ENCODE measurements at places on chromosomes 16 and 17. TPM values are rescaled to one million over a fixed set of nuclear protein-coding genes. Genes with fewer than 3 reads are reported as not detected.

The CCR7 gene
- 0.05 TPM for total RNA-seq

The TMEM235 gene
- 0.10 TPM for total RNA-seq

The SOST gene
- not detected for total RNA-seq

The SLC52A1 gene
- total RNA-seq = not detected

DNA sequence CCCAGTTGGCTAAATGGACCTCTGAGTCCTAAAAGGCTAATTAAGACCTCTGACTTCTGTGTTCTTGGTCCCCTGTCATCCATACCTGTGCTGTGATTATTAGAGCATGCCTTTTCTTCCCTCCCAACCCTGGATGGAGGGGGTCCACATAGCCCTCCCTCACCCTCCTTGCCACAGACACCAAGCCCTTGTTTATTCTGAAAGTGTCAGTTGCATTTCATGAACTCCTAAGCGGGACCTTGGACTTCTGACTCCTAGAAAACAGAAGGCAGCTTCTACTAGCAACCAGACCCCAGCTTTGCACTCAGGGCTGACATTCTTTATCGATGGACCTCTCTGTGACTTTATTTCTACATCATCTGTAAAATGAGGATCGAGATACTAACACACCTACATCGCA lies 33.4 kb upstream of the GOSR2 start:
- DNase-seq = no peak
- no peaks in the 10 kb centered on the region for H3K36me3 ChIP-seq
- H3K27me3 ChIP-seq = peaks cover 27% of the 10 kb centered on the region
- H3K4me1 ChIP-seq = no peaks in the 10 kb centered on the region

DNA sequence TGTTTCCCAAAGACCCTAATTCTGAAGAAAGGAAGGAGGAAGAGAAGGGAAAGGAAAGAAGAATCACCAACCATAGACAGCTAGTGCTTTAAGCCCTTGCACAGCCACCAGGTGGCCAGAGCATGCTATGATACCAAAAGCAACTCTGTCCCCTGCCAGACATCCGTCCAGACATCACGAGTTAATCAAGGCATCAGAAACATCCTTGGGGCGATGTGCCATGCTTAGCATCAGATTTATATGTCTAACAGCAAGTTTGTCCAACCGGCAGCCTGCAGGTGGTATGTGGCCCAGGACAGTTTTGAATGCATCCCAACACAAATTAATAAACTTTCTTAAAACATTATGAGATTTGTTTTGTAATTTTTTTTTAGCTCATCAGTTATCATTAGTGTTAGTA lies 2.9 kb upstream of the CRYBA1 start:
- peak; percentile 31 for DNase-seq
- H3K27ac ChIP-seq = no peak overlapping the region
- H3K27me3 ChIP-seq = no peaks in the 10 kb centered on the region
- H3K4me3 ChIP-seq = no peak overlapping the region

DNA sequence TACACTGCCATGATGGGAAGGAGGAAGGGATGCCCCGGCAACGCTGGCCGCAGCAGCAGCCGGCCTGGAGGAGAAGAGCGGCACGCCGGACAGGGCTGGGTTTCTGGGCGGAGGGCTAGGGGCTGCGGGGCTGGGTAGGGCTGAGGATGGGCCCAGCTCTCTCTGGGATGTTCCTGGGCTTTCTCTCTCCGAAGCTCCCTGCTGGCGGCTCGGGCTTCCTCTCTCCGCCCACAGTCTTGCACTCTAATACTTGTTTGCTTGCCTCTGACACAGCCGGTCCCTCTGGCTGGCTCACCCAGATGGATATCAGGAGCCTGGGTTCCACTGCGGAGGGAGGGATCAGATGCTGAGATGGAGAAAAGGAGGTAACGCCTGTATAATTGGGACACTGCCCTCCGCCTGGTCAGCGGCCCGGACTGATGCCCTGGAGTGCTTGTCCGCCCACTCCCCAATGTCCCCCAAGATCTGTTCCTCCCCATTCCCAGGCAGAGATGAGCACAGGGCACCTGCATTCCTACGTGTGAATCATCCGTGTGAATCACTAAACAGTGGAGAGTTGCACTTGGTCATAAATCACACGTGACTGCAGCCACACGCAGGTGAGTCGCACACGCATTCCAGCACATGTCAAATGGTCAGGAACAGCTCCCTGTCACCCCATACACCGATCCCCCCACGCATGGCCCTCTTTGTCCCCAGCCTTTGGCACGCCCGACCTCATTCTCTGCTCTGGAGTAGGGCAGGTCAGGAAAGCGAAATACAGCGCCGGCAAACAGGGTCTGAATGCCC lies at the start of gene ALOXE3:
Gene ALOXE3, minus strand, starts transcription at position 535 of the 789 bp plus-strand sequence. Its CDS starts 524 bp downstream, at position 11.
- DNase-seq = peak; percentile 45
- peak within 1 kb of the TSS; percentile 60 for H3K4me3 ChIP-seq
- H3K27me3 ChIP-seq = no peaks in the 10 kb centered on the region
- no peaks in the 10 kb centered on the region for H3K4me1 ChIP-seq
- no peak within 1 kb of the TSS for H3K27ac ChIP-seq

- peaks cover 8% of the 10 kb centered on the region for H3K4me1 ChIP-seq
- no peaks in the 10 kb centered on the region for H3K27me3 ChIP-seq
- H3K36me3 ChIP-seq = no peaks in the 10 kb centered on the region
- peak overlapping the region; percentile 35 for H3K4me3 ChIP-seq
- no peak for DNase-seq
These were observed 17.8 kb downstream of the USP31 start for GRCh38 chr16:23131436-23131835.

DNA sequence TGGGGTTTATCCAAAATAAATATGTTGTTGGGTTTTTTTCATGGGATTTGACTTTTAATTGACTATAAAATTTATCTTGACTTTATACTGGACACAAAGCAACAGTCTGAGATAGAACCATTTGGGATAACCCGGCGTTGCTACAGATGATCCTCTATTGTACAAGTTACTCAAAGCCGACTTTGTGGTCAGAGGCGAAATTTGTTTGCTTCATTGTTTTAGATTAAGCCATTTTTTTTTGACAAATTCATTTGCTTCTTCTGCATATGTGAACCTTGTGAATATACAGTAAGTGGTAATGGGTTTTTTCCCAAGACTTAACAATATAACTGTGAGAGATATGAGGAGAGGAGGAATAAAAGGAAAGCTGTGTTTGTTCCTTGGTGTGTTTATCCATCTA lies 11.8 kb downstream of the MYO1D start:
- no peak overlapping the region for H3K27ac ChIP-seq
- H3K27me3 ChIP-seq = peaks cover 31% of the 10 kb centered on the region
- no peak overlapping the region for H3K4me3 ChIP-seq
- no peaks in the 10 kb centered on the region for H3K4me1 ChIP-seq
- no peaks in the 10 kb centered on the region for H3K36me3 ChIP-seq

DNA sequence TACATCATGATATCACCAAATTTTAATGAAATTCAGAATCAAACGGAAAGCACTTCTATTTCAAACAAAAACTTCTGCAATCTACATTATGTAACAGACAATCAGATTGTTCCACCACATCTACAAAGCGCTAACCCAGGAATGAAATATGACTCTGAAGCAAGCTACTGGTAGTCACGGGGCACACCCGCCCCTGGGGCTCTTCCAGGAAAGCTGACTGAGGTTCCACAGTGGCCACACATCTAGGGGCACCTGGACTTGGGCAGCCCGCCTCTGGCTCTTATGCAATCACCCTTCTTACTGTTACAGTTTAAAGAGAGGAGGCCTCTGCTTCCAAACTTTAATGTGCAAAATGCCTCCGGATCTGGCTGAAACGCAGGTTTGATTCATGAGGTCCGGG lies 27.5 kb downstream of the ZCCHC14 start:
- H3K36me3 ChIP-seq = no peaks in the 10 kb centered on the region
- peak overlapping the region; percentile 35 for H3K27ac ChIP-seq
- no peaks in the 10 kb centered on the region for H3K27me3 ChIP-seq
- DNase-seq = peak; percentile 60

- H3K4me1 ChIP-seq = no peaks in the 10 kb centered on the region
- no peak overlapping the region for H3K4me3 ChIP-seq
- no peak for DNase-seq
- H3K27ac ChIP-seq = no peak overlapping the region
- no peaks in the 10 kb centered on the region for H3K36me3 ChIP-seq
- no peaks in the 10 kb centered on the region for H3K27me3 ChIP-seq
These were observed 72.9 kb downstream of the JPH3 start for GRCh38 chr16:87675111-87675719.

- H3K36me3 ChIP-seq = no peaks in the 10 kb centered on the region
- H3K4me1 ChIP-seq = no peaks in the 10 kb centered on the region
- no peaks in the 10 kb centered on the region for H3K27me3 ChIP-seq
- no peak for DNase-seq
- no peak overlapping the region for H3K27ac ChIP-seq
These were observed 1597.3 kb downstream of the CDH8 start for GRCh38 chr16:60438894-60439293.

DNA sequence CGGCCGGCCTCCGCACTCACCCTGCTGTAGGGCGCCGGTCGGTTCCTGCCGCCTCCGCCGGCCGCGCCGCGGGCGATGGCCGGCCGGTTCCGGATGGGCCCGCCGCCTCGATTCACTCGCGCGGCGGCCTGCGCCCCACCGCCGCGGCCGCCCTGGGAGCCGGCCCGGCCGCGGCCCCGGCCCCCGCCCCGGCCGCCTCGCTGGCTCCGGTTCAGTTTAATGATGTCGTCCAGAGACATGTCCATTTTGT lies 158 bp downstream of the ALYREF start:
- no peak for DNase-seq
- H3K4me1 ChIP-seq = peaks cover 19% of the 10 kb centered on the region
- H3K27me3 ChIP-seq = no peaks in the 10 kb centered on the region
- H3K27ac ChIP-seq = no peak overlapping the region
- H3K36me3 ChIP-seq = peaks cover 59% of the 10 kb centered on the region

DNA sequence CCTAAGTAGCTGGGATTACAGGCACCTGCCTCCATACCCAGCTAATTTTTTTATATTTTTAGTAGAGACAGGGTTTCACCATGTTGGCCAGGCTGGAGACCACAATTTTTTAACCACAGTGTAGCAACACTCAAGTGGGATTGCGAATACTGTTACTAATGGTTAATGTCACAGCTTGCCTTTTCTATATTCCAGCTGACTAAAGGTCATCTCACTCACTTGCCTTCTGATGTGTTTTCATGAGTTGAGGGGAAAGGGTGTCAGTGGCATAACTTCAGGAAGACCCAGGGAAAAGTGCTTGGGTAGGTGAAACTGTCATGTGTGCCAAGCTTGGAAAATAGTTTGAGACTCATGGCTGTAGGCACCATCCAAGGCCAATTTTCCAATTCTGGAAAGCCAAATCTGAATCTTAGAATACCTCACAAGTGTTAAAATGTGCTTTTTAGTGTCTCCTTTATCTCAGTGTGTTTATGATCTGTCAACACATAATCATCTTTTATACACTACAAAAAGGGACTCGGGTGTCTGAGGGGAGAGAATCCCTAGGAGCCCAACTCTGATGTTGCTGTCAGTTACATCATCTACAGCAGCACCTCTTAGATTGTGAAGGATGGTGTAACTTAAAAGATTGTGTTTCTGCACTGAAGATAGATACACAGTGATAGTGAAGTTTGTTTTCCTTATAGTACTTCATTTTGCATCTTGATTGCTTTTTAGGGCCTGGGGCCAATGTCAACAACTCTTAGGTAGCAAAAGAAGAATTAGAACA lies 27.1 kb downstream of the OGFOD1 start:
- no peaks in the 10 kb centered on the region for H3K27me3 ChIP-seq
- no peak for DNase-seq

DNA sequence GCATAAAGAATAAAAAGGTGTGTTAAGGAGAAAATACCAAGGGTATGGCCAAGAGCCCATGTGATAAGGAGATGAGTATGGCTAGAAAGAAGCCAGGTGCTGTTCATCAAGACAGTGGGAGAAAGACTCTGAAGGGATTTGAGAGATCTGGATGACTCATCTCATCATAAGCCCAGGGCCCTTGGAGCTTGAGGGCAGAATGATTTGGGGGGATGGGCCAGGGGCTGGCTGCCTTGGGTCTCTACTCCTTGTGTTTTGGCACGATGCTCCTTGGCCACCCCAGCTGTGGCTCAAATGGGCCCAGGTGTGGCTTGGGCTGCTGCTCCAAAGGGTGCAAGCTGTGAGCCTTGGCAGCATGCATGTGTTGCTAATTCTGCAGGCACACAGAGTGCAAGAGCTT lies 14.5 kb upstream of the TNFRSF13B start:
- H3K27ac ChIP-seq = no peak overlapping the region
- H3K36me3 ChIP-seq = no peaks in the 10 kb centered on the region
- peaks cover 6% of the 10 kb centered on the region for H3K4me1 ChIP-seq
- no peak overlapping the region for H3K4me3 ChIP-seq
- H3K27me3 ChIP-seq = peaks cover 3% of the 10 kb centered on the region

DNA sequence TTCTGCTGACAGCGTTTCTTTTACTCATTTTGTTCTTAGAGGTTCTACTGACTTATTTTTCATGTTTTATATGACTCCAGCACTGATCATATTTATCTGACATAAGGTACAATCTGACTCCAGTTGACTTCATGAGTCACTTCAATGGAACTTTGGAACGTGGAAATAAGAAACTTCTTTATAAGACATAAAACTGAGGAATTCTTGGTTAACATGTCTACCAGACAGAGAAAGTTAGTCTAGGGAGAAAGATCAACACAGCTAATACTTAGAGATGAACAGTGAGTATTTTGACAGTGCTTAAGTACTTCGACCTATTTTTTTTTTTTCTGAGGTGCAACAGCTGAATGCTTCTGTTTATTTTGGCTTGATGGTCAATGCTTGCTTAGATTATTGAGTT lies 679.5 kb downstream of the KCNJ2 start:
- no peaks in the 10 kb centered on the region for H3K36me3 ChIP-seq
- no peaks in the 10 kb centered on the region for H3K27me3 ChIP-seq
- DNase-seq = no peak
- H3K4me3 ChIP-seq = no peak overlapping the region
- no peak overlapping the region for H3K27ac ChIP-seq

DNA sequence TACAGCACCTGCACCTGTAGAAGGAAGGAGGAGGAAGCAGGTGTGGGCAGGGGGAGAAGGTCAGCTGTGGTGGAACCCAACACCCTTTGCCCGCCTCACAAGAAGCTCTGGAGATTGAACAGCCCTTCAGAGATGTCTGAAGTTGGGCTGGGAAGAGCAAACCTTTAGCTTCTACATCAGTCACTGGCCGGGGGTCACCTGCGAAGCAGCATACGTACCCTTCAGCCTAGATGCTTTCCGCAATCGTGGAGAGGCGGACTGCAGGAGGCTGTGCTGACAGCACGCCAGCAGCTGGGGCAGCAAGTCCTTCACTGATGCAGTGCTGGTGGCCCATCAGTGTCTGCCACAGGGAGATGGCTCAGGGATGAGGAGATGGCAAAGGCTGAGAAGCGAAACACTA lies 5.2 kb upstream of the HS3ST3B1 start:
- no peak for DNase-seq
- H3K27me3 ChIP-seq = no peaks in the 10 kb centered on the region
- no peak overlapping the region for H3K4me3 ChIP-seq
- no peak overlapping the region for H3K27ac ChIP-seq
- no peaks in the 10 kb centered on the region for H3K36me3 ChIP-seq

GRCh38 chr16:81875461-81875860 lies 96.4 kb downstream of the PLCG2 start:
- H3K27me3 ChIP-seq = no peaks in the 10 kb centered on the region
- no peaks in the 10 kb centered on the region for H3K36me3 ChIP-seq
- no peak overlapping the region for H3K27ac ChIP-seq
- no peaks in the 10 kb centered on the region for H3K4me1 ChIP-seq
- no peak for DNase-seq

GRCh38 chr16:66895689-66895979 lies 15.3 kb downstream of the PDP2 start:
- H3K36me3 ChIP-seq = no peaks in the 10 kb centered on the region
- H3K4me1 ChIP-seq = peaks cover 12% of the 10 kb centered on the region
- no peak overlapping the region for H3K27ac ChIP-seq
- H3K4me3 ChIP-seq = no peak overlapping the region
- DNase-seq = no peak
- H3K27me3 ChIP-seq = peaks cover 4% of the 10 kb centered on the region
